GM20000 (cell line): ENCODE measurements at places on chromosomes 7 and 10.

GRCh38 chr10:69421611-69422308, 5.0 kb upstream of the TACR2 start:
- no peak for DNase-seq

DNA sequence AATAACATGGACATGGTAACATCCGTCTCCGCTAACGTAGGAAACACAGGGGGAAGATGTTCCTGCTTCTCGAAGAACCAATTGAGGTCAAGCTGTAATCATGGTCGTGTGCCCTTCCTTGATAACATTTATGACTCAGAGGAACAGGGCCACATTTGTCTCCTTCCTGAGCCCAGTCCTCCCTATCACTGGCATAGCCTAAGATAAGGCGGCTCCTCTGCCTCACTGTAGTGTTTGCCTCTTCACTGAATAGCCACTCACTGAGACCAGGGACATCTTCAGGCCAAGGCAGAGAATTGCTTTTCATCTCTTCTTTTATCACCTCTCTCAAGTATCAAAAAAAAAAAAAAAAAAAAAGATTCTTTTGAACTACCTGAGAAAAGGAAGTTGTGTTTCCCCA, 5.4 kb upstream of the GRM8 start:
- DNase-seq: no peak

DNA sequence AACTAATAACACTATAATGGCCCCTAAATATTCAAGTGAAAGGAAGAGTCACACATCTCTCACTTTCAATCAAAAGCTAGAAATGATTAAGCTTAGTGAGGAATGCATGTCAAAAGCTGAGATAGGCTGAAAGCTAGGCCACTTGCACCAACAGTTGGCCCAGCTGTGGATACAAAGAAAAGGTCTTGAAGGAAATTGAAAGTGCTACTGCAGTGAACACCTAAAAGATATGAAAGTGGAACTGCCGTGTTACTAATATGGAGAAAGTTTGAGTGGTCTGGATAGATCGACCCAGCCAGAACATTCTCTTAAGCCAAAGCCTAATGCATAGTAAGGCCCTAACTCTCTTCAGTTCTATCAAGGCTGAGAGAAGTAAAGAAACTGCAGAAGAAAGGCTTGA, 12.1 kb upstream of the SNX13 start:
- peak; percentile 54 for DNase-seq

- no peak for DNase-seq
These were observed 30.5 kb downstream of the SLC18A2 start for GRCh38 chr10:117271427-117271826.

GRCh38 chr7:139576179-139576973, 52.9 kb downstream of the CLEC2L start:
- DNase-seq: no peak

DNA sequence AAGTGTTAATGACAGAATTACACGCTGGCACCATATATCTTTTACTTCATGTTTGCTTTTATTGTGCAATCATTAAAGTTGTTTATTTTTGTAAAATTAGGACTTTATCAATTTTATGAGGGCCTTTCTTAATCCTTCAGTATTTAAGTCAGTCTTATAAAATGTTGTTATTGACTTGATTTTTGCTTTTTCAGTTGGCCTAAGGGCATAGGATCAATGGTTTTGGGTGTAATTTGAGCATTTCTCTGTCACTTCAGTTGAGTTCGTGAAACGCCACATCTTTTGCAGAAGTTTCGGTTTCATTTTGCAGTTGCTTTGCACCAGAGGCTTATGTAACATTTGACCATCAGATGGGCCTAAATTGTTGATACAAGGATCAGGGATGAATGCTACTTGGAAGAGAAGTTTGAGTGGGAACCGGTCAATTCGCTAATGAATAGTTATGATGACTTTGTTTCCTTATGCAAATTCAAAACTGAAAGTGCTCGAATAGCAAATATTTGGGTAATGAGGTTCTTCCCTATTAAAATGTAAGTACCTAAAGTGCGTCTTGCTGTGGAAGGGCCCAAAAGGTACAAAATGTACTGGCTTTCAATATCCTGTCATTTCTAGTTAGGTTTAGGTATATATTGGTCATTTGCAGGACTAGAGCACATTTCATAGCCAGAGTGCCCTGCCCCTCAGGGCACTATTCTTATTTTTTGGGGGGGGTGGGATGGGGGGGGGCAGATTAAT, 340.9 kb downstream of the LRMDA start:
- peak; percentile 31 for DNase-seq
